GM04503 (cell line): ENCODE measurements at places on chromosomes 2 and 18.

GRCh38 chr2:213148572-213149261 lies 2.7 kb downstream of the IKZF2 start:
- DNase-seq, result no peak

DNA sequence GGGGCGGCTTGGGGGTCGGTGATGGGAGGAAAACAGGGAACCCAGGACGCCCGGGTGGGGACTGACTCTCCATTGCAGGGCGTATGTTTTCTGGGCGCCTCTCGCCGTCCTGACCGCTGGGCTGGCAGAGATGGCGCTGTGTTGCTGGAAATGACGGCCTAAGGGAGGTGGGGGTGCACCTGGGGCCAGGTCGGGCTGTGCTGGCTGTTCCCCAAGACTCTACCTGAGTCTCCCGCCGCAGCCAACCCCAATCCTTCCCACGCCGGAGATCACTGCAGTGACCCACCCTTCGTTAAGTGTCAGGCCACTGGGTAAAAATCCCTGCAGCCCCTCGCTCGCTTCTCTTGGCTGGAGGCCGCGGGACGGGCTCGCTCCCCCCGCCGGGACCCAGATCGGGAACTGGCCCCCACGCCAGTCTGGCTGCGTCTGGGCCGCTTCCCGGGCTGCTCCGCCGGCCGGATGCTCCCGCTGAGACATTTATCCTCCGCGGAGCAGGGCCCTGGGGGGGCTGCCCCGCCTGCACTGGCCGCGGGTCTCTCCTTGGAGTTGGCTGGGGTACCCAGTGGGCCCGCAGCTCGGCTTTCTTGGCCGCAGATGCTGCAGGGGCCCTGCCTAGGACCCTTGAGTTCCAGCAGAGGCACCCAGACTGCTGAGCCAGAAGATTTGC lies 7.8 kb upstream of the ARMC9 start:
- no peak for DNase-seq

DNA sequence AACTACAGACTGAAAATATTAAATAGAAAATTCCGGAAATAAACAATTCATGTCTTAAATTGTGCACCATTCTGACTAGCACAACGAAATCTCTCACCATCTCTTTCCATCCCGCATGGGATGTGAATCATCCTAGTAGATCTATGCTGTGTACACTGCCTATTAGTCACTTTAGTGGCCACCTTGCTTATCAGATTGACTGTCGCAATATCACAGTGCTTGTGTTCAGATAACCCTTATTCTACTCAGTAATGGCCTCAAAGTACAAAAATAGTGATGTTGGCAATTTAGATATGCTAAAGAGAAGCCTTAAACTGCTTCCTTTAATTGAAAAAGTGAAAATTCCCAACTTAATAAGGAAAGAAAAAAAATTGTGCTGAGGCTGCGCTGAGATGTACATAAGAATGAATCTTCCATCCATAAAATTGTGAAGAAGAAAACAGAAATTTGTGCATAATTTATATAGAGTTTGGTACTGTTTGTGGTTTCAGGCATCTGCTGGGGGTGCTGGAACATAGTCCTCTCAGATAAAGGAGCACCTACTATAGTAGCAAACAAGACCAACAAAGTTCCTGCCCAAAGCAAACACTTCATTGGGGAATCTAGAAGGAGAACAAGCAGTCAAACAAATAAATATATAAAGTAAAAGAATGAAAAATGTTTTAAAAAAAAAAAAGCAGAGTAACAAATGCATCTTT lies 12.0 kb downstream of the PSMD1 start:
- DNase-seq, result no peak

- no peak for DNase-seq
These were observed 37.1 kb downstream of the CD28 start for GRCh38 chr2:203743441-203743981.

- DNase-seq, result no peak
These were observed 129.0 kb downstream of the EVA1A start for GRCh38 chr2:75431763-75432162.

- no peak for DNase-seq
These were observed 33.7 kb downstream of the KCNIP3 start for GRCh38 chr2:95330794-95331338.

DNA sequence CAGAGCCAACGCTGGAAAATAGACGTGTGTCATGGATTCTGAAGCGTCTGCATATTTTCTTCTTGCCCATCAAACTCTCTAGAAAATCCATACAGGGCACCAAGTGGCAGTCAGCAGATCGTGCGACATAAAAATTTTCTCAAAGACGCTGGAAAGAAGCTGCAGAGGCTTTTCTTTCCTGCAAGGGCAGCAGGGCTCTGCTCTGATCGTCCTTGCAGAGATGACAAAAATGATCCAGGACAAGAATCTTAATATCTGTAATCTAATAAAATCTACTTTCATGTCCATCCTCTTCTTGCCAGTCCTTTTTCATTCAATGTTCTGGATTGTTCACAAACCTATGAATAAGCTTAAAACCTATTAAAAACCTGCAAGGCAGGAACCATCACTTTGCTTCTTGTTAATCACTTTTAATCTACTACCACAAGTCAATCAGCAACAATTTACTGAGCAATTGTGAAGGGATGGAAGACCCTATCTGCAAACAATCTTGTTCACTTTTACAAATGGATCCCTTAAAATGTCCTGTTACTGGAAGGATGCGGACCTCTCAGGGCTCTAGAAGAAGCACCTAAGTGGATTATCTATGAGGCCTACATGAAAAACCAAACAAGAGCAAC lies 93.6 kb downstream of the MREG start:
- DNase-seq, result no peak

- no peak for DNase-seq
These were observed 145.5 kb downstream of the CYP26B1 start for GRCh38 chr2:72001937-72002690.

DNA sequence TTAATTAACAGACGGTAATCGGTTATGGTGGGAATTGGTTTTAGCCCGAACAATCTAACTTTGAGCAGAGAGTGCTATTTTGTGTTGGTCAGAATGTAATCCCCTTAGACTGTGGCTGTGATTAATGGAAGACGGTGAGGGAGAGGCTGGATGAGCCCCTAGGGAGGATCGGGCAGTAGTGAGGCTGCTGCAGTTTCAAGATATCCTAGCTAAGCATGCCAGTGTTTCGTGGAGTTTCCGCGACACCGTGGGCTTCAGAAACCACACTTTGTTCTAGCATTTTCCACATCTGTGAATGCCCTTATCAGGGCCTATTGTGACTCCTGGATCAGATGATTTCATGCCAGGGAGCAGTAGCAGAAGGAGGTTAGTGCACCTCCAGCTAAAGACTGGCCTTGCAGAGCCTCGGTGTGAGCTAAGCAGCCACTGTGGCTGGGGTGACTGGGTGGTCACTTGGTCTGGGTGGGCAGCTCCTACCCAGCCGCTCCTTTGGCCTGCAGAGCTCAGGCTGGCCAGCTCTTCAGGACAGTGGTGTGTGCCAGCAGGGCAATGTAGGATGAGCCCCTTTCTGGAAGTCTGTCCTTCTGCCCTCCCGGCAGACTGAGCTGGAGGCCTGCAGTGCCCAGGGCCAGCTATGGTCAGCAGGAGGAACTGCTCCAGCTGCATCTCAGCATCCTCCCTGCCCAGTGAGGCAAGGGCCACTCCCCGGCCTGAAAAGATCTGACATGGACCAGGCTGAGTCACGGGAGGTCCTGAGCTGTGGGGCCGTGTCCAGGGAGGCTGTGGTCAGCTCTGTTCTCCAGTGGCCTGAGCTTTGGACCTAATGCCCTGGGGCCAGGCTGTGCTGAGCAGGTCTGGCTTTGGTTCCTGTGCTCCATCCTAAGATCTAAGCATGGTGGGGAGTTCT lies 142.6 kb upstream of the GPC1 start:
- DNase-seq, result no peak

GRCh38 chr2:218262631-218263586 lies 2.1 kb downstream of the GPBAR1 start:
- no peak for DNase-seq

DNA sequence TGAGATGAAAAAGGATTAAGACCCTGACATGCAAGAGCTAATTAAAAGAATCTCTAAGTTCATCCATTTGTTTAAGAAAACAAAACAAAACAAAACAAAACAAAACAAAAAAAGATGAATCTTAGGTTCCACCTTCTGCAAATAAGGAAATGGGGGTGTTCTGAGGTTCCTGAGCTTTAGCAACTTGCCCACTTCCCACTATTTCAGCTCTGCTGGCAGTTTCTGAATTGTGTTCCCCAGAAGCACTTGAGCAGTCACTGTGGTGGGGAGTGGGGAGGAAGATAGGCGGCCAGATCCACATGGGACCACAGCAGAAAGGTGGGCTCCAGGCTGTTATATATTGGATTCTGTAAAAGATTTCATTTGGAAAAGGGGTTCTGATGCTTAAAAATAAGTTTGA lies 20.3 kb downstream of the INO80C start:
- DNase-seq, result no peak

DNA sequence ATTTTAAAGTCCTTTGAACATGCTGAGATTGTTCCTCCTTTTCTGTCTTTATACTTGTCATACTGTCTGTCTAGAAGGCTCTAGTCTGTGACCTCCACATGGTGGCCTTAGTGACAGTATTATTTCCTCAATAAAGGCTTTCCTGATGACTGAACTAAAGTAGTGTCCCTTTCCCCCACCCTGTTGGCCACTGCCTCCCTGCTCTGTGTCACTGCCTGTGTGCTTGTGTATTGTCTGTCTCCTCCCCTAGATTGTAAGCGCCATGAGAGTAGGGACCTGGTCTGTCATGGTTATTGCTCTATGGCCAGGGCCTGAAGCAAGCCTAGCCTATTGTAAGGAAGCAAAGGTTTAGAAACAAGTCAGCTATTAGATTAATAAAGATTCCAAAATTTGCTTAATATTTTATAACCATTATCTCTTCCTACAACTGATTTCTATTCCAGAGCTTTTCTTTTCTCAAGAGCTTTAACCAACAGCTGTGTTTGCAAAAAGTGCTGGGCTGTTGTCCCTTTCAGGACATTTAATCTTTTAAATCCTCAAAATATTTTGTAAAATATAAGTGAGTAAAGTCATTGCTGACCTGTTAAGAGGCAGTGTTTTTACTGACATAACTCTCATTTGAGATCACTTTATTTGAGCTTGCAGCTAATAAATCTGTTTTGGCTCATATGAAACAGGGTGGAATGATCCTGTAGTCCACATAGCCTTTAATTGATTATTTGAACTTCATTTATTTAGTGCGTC lies 35.5 kb downstream of the DIS3L2 start:
- no peak for DNase-seq

GRCh38 chr18:63213936-63214671 lies 105.5 kb downstream of the BCL2 start:
- DNase-seq, result no peak

DNA sequence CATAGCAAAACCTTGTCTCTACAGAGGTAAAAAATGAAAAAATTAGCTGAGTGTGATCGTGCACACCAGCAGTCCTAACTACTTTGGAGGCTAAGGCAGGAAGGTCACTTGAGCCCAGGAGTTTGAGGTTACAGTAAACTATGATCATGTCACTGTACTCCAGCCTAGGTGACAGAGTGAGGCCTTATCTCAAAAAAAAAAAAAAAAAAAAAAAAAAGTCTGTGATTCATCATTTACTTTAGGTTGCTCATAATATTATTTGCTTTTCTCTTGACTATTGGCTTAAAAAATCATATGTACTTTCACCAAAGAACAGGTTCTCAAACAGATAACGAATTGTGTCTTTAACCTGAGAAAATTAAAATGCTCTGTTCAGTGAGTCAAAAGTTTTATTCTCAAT lies 129.1 kb downstream of the MYO3B start:
- no peak for DNase-seq

- DNase-seq, result no peak
These were observed 94.8 kb downstream of the FTCDNL1 start for GRCh38 chr2:199756211-199756610.

GRCh38 chr2:73856214-73856613 lies 27.5 kb downstream of the STAMBP start:
- peak; percentile 82 for DNase-seq

DNA sequence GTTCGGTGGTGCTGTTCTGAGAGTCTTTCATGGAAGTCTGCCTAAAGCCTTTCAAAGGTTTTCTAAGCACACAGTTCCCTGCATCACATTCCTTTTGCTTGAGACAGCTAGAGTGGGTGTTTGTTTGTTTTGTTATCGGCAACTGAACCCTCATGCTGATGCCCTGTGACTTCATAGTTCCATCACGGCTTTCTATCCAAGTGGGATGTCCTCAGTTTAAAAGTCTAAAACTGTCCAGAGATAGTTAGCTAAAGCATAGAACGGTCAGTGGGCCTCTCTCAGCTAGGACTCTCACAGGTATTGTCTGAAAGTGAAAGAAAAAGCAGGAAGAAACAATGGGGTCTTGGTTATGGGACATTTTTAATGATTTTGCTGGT lies 337.3 kb downstream of the OSR1 start:
- peak; percentile 82 for DNase-seq

DNA sequence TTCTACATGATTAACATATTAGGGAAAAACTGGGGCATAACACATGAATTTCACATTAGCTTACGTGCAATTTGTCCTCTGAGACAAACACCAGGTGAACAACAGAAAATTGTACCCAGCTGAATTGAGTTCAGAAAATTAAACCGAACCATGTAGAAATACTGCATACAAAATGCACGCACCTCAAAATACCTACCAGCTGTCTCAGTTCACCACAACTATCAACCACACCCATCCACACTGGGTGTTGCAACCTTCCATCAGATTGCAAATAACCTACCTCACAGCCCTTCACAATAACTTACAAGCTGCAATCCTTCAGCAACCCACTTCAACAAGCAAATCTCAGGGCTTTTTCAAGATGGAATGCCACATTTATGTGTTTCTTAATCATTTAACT lies 55.9 kb downstream of the UNC50 start:
- no peak for DNase-seq

DNA sequence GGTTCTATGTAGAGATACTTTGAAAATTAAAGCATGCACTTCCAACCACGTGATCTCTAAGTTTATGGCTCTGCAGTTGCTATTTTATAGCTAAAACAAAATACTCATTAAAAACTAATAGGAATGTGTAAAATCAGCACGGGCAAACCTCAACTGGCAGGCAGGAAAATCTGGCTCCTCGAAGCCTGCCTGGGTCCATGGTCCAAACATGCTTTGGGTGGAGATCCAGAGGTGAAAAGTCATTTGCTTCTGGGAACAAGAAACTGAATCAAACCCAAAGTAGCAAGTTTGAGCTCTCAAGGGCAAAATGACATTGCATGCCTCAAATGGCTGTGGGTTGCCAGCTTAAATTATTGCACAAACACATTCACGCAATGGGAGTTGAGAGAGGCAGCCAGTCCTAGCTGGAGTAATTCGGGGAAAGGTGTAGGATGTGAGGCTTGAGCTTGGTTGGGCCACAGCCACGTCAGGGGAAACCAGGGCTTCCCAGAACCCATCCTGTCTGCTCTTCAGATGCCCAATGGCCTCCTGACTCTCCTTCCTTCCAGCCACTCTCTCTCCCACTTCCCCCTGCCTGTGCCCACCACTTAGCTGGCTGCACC lies 75.2 kb upstream of the LCLAT1 start:
- peak; percentile 95 for DNase-seq

- DNase-seq, result no peak
These were observed 40.7 kb downstream of the PCARE start for GRCh38 chr2:29033656-29034055.

DNA sequence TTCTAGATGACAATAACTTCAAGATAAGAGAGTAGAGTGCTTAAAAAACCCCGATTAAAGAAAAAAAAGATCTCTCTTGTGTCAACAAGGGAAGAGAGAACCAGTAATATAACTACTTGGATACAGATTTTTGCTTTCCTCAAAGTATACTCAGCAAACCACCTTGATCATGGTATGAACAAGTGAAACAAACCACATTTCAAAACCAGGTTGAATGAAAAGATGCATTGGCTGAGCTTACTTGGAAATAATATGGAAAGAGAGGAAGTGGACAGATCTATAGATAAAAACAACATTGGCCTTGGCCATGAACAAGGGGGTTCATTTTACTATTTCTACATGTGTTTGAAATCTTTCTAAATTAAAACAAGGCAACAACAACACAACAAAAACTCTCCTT lies 50.1 kb downstream of the ATP8B1 start:
- no peak for DNase-seq
